Right lung (tissue), 10 donors: ENCODE measurements at places on chromosomes 12 and 14.
A peak's percentile ranks its signal among the peaks of the same experiment; 100 is the strongest.

DNA sequence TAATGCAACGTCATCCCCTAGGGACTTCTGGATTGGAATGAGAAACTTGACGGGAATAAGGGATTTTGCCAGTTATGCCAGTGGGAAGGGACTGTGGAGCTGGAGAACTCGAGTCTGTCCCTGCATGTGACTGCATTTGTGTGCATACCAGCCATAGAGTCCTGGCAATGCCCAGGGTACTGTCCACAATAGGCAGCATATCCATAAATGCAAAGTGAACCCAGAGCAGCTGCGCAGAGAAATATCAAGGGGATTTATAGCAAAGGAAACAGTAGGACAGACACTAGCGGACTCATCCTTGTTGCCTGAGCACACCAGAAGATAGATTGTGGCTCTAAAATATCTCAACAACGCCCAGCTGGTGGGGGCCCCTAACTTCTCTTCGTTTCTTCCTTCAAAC lies 247.1 kb upstream of the SRRM4 start:
- DNase-seq: no peak

- no peak for DNase-seq
Measured at GRCh38 chr14:74510223-74510931, 16.8 kb downstream of the ISCA2 start.

- DNase-seq: no peak
Measured at GRCh38 chr12:96302687-96303310, 97.4 kb downstream of the CDK17 start.

DNA sequence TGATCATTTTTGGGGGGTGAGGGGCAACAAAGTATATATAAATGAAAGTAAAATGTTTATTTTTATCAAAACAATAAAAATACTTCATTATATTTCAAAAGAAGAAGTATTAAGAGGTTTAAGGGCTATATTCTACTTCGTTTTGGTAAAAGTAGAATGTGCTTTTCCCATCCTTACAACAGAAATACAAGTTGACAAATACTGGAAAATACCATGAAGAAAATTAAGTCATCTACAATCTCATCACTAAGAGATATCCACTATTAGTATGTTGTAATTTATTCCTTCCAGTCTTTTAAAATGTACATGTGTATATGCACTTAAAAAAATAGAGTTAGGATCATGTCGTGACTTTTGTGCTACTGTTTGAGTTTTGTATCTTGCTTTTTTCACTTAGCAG lies 92.8 kb downstream of the PCNX1 start:
- no peak for DNase-seq

- no peak for DNase-seq
Measured at GRCh38 chr12:104536841-104537240, 80.1 kb downstream of the CHST11 start.

DNA sequence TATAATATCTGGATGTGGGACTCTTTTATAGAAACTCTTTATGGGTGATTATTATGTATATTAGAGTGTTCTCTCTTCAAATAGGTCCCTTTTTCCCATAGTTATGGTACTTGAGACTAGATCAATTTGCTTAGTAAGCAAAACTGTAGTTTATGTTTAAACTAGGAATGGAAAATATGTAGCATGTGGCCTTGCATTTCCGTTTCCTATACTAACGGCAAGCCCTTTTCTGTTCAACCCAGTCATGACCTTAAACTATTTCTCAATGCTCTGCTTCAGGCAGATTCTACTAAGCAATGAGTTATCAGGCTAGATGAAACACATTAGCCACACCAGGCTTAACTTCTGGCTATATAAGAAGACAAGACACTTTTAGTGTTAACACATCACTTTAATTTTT lies 84.6 kb downstream of the OTOGL start:
- no peak for DNase-seq

GRCh38 chr14:32200368-32201192 lies 1.3 kb upstream of the RNU6-7 start:
- no peak for DNase-seq

DNA sequence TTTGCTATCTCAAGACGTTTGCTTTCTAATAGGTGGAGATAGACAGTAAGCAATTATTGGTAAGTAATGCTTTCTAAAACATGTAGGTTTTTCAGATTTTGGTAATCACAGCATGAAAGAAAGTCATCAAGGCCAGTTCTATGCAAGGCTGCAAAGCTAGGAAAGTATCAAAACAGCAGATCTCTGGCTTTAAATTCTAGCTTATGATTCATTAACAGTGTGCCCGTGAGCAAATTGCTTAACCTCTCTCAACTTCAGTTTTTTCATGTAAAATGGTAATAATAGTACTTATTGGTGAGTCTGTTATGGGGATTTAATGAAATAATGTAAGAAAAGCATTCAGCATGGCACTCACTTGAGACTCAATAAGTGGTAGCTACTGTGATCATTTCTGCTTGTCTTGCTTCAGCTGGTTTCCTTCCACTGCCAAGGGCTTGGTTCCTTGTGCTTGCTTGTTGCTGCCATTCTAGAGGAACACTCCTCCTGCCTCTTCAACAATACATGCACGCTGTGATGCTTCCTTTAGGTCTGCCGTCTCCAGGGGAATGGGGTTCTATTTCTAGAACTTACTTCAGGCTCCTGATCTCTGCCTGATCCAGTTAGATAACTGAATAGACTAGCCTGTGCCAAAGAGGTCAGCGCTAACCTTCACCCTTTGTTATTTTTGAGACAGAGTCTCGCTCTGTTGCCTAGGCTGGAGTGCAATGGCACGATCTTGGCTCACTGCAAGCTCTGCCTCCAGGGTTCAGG lies 88.4 kb downstream of the CAND1 start:
- DNase-seq: no peak

GRCh38 chr12:4281173-4281654 lies 7.7 kb downstream of the CCND2 start:
- no peak for DNase-seq

GRCh38 chr12:89729946-89730459 lies 21.4 kb upstream of the ATP2B1 start:
- no peak for DNase-seq

GRCh38 chr12:99686142-99686541 lies 38.6 kb downstream of the GARIN6 start:
- DNase-seq: no peak

DNA sequence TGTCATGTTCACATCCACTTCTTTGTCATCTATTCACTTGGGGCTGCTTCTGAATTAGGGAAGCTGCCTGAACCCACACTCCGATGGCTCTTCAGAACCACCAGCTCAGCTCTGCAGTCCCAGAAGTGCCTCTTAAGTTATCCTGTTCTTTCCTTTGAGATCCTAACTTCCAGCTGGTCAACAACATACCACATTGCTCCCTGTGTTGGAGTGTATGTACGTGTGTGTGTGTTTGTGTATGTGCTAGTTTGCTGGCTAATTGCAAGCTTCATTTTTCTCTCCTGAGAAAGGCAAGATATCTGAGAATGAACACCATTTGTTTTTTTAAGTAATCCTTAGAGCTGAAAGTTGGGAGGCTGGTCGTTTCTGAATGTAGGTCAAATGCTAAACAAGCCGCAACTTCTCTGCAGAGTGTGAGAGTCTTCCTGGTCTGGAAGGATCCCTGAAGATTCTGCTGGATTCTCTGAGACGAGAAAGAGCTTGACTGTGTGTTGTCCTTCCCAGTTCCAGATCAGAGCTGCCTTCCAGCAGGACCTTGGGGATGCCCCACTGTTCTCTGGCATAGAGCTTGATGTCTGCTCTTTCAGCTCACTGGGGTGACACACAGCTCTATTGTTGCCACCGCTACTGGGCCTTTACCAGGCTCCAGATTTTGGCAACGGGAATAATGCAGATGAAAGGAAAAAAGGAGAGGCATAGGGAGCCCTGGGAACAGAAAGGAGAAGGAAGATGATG lies 839 bp downstream of the GSG1 start:
- DNase-seq: no peak

DNA sequence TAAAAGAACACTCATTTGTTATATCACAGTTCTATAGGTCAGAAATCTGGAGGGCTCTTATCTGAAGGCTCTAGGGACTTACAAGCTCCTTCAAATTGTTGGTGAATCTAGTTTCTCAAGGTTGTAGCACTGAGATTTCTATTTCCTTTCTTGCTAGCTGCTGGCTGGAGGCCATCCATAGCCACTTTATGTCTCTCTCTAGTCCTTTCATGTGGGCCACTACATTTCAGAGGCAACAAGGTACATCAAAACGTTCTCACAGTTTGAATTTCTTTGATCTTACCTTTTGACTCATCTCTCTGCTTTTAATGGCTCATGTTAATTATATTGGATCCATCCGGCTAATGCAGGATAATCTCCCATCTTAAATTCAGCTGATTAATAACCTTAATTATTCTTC lies 286.8 kb downstream of the DIO2 start:
- DNase-seq: peak; percentile 12

DNA sequence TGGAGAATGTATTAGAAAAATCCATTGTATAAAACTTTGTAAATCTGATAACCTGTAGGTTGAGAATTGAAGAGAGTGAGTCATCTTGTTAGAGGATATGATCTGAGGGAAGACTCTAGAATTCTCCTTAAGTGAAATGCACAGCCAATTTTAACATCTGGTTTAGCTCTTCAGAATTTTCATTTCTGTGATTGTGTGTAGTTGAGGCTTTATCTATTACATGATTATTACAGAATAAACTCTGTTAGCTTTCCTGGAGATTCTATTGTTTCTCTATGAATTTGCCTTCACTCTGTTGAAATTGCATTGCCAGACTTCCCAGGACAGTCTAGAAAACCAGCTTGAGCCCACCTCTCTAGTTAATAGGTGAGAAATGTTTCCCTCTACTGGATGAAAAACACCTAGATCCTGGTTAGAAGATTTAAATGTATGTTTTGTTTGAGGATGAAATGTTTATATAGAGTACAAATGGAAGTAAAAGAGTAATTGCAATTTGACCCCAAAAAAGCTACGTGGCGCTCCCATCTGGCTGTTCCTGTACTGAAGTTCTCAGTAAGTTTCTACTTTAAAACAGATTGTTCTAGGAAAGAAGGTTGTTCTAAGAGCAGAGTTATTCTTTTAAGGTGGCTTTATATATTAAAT lies 2.9 kb downstream of the NUDT4 start:
- DNase-seq: peak; percentile 44

DNA sequence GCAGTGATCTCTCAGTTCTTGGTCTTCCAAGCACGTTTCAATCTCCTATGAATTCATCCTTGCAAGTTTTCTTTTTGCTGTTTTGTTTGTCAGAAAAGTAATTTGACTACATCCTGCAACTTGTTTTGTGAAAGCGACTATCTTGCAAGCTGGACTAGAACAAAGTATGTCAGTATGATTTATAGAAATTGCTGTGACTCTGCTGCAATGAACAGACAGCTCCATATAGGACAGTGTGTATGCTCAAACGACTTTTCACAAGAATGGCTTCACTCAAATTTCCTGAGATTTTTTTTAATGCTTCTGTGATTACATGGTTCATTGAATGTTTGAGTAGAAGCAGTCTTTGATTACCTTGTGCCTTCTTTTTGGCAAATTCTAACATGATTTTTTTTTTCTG lies 123.5 kb upstream of the TRHDE start:
- DNase-seq: no peak

- DNase-seq: no peak
Measured at GRCh38 chr14:56081139-56081538, 37.1 kb upstream of the PELI2 start.
